ENCODE measurements at places on chromosomes 5 and 9. TPM values are rescaled to one million over a fixed set of nuclear protein-coding genes. Genes with fewer than 3 reads are reported as not detected.

- peak; percentile 91 for DNase-seq
These were observed 37.3 kb upstream of the EGFL7 start for GRCh38 chr9:136625101-136626065.

The ARHGEF39 gene
- 0.41 TPM for total RNA-seq

- no peak for DNase-seq
These were observed 28.9 kb downstream of the TMEM167A start for GRCh38 chr5:83048277-83048676.

- no peak for DNase-seq
These were observed 269.9 kb upstream of the MSX2 start for GRCh38 chr5:174454464-174454863.

- no peak for DNase-seq
These were observed 458.0 kb downstream of the DMAC1 start for GRCh38 chr9:7341571-7341970.

GRCh38 chr5:73654819-73655318 is 28.9 kb downstream of the ARHGEF28 start:
- DNase-seq = no peak
